Head of caudate nucleus (tissue), 42 donors: ENCODE measurements at places on chromosomes 1 and 21.

DNA sequence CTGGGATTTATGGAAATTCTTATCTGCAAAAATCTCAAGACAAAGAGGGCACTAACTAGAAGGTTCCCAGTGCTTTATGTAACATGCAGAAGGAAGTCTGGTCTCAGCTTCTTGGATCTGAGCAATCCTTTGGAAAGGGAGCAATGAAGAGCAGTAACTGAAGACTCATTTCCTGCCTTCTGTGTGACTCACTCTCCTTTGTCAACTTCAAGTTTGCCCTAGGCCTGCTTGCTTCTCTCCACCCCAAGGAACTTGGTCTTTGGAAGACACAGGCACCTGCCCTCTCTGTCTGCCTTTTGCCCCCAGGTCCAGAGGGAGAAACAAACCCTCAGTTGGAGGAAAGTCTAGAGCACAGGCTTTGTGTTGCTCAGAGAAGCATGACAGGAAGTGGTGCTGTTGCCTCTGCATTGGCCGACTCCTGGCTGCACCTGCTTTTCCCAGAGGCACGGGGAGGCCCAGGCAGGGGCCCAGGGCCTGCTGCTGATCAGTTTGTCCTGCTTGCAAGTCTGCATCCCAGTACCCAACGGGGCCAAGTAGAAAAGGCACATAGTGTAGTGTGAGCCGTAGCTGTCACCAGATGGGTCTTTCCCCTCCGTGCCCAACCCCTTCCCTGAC lies 137.2 kb downstream of the DHRS3 start:
- no peak for DNase-seq

DNA sequence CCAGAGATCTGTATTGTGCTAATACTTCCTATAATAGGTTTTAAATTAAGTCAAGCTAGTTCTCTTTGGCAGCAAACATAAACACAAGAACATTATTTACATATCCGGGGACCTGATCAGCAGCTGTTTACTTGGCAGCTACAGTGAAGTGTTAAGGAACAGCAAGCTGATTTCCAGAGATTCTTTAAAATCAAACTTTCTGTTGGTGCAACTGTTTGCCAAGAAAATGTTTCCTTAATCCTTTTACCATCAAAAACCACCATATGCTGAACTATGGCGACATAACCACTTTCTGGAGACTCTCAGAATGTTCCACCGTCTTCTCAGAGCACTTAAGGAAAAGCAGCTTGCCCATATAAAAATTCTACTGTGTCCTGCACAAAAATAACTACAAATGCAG lies 107.0 kb upstream of the KRTAP19-8 start:
- no peak for DNase-seq

DNA sequence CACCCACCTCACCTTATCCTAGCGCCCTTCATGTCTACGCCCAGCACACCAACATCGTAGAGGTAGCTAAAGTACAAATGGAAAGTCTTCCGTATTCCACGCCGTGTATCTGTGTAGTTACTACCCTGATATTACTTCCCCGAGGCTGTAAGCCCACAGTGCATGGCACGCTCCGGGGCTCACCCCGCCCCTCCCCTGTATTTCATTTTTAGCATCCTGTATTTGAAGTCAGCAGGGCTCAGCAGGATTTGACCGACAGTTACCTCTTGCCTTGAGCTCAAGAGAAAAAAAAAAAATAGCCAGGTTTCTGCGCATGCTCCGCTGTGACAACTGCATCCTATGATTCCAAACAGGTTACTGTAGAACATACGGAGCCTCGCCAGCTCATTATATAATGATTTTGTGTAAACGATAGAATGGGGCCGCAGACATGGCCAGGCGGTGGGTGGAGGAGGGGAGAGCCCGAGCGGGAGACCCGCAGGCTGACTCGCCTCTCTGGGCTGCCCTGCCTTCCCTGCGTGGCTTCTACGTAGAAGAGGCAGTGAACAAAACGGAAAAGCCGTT lies 1.3 kb downstream of the ABCG1 start:
- DNase-seq, result peak; percentile 83

- peak; percentile 88 for DNase-seq
These were observed 3.7 kb downstream of the KAZN start for GRCh38 chr1:14602136-14602535.

GRCh38 chr1:110285316-110285715 lies 53.9 kb upstream of the RBM15 start:
- no peak for DNase-seq

- DNase-seq, result no peak
These were observed 21.2 kb downstream of the RCSD1 start for GRCh38 chr1:167651161-167651693.

- no peak for DNase-seq
These were observed 2.9 kb downstream of the FLVCR1 start for GRCh38 chr1:212860713-212861581.

DNA sequence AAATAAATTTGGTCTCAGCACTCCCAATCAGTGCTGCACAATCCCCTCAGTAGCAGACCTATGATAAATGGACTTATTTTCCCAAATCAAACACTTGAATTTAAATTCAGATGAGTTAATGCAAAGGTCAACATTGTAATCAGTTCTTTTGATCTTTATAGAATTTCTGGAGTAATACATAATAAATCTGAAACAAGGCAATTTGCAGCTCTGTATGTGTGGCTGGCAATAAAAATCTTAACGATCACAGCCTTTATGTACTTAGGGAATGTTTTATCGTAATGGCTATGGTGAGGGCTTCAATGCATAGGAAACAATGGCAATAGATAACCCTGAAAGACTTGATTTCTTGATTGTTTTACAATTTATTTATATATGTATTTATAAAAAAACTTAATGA lies 91.4 kb downstream of the GPATCH2 start:
- DNase-seq, result no peak

DNA sequence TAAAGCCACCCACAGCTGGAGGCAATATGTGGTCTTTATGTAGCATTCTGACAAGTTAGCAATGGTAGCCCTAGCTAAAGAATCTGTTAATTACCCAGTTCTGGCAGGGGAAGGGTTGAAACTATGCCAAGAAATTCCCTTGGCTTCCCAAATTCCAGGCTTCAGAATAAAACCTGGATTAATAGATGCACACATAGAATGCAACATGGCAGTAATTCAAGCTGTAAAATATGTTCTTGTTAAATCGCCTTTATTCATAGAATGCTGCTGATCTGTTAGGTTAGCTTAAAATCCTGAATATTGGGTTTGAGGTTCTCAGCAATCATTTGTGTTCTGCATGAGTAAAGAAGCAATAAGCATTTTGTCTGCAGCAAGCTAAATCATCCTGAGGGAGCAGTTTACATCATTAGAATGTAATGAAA lies 80.1 kb downstream of the ZNF326 start:
- DNase-seq, result no peak

DNA sequence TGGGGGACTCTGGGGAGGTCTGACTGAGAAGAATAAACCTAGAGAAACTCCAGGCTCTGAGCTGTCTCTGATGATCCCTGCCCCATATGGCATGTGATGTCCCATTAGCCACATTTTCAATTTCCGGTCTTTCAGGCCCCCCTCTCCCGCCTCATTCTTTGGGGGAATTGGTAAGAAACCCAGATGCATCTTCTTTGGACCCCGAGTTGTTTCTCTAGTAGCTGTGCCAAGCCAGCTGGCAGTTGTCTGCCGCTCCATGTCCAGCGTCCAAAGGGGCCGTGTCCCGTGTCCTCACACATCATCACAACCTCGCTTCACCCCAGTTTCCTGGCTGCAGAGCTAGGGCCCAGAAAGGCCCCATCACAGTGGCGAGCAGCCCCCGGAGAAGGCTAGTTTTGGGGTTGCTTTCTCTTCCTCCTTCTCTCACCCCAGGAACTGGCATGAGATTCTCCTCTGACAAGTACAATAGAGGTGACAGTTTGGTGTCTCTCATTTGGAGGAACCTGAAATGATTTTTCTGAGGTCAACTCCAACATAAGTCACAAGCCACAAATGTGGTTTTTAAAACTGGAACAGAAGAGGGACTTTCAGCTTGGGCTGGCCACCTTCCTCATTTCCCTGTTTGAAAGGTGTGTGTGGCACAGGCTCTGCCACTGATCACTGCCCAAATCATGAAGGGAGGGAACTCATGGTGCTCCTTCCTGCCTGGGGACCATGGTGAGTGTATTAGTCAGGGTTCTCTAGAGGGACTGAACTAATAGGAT lies 6.4 kb upstream of the GPR157 start:
- no peak for DNase-seq

DNA sequence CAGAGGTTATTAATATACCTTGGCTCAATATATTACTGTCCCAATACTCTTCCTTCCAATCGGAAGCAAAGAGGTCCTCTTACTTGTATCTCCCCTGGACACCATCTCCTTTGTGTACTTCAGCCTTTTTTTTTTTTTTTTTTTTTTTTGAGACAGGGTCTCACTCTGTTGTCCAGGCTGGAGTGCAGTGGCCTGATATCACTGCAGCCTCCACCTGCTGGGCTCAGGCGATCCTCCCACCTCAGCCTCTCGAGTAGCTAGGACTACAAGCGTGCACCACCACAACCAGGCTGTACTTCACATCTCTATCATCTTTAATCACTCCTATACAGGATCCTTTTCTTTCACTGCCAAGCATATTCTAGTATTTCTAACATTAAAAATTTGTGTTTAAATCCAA lies 2.8 kb upstream of the DARS2 start:
- no peak for DNase-seq
